ENCODE measurements at places on chromosomes 12 and 14.

GRCh38 chr12:21888276-21888863 lies 52.9 kb downstream of the ABCC9 start:
- DNase-seq: no peak

DNA sequence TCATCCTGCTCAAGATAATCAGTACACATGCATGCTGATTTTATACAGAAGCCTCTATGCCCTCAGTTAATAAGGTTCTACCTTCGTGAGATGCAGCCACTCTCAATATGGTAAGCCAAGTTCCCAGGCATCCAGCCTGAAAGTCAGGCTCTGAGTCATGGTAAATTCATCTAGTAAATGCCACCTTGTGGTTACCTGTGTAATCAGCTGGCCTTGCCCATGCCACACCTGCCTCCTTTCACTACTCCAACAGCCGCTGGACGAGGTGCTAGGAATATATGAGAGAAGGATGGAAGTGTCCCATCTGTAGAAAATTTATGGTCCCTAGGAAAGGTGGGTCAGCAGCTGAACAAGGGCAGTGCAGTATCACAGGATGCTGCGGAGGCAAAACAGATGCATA lies 207.3 kb downstream of the SSPN start:
- DNase-seq: no peak

DNA sequence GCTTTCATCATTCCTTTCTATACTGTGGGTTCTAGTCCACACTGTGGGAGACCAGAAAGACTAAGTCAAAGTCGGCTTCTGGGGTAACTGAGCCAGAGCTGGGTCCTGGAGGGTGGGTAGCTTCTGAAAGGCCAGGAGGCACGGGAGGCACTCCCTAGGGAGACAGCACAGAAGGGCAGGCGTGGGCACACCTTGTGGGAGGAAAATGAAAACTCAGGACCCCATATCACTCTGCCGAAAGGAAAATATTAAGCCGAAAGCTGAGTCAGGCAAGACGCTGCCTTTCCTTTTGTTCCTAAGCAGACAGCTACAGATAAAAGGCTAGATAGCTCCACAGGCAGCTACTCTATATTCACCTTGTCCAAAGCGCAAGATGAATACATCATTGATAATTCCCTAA lies 20.7 kb downstream of the ANO2 start:
- DNase-seq: no peak

DNA sequence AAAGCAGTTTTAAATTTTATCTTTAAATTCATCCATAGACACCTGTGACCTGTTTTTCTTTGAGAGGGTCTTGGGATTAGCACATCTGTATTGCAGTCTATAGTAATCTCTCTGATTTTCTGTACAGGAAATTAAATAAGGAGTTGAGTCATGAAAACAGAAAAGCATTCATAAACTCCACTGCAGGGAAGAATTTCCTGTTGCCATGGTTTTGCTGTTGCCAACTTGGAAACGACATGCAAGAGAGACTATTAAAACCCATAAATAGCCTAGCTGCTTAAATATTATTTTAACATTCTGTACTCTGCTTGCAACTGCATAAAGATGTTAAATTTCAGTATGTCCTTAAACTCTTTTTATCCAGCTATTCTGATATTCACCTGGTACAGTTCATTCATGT lies 281.0 kb upstream of the RGS6 start:
- DNase-seq: no peak

DNA sequence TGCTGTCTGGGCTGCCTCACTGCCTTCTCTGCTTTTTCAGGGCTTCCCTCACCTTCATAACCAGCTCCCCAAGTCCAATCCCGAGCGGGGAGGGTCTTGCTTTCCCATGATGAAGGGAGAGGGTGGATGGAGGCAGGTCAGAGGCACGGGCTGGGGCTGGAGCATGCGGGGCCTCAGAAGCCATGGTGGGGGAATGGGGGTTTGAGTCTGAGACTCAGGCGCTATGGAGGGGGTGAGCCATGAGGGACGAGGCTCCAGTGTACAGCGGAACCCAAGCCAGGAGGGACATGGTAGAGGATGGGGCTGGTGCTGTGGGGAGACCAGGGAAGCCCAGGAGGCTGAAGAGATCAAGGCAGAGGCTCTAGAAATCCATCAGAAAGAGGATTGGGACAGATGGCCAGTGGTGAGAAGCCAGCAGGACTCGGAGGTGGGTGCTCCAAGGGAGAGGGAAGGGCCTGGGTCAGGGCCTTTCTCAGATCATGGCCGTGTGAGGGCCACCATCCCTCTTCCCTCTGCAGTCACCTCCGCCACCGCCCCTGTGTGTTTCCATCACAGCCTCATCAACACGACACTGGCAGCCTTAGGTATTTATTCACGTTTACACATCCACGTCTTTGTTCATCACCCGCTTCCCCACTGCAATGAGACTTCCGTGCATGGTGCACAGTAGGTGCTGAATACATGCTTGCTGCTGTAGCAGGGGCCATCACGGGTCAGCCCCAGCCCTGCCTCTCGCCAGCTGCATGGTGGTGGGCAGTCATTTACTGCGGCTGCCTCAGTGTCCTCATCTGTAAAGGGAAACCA lies 144.7 kb downstream of the ADGRD1 start:
- DNase-seq: no peak

GRCh38 chr12:104998423-104999346 lies 12.6 kb downstream of the NOPCHAP1 start:
- no peak for DNase-seq

DNA sequence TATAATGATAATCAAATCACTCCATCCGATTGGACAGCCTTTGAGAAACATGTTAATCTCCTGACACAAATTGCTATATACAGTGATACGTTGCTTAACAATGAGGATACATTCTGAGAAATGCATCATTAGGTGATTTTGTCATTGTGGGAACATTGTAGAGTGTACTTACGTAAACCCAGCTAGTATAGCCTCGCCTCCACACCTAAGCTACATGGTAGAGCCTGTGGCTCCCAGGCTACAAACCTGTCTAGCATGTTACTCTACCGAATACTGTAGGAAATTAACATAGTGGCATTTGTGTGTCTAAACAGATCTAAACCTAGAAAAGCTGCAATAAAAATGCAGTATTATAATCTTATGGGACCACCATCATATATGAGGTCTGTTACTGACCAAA lies 128.6 kb upstream of the PWP1 start:
- DNase-seq: no peak

DNA sequence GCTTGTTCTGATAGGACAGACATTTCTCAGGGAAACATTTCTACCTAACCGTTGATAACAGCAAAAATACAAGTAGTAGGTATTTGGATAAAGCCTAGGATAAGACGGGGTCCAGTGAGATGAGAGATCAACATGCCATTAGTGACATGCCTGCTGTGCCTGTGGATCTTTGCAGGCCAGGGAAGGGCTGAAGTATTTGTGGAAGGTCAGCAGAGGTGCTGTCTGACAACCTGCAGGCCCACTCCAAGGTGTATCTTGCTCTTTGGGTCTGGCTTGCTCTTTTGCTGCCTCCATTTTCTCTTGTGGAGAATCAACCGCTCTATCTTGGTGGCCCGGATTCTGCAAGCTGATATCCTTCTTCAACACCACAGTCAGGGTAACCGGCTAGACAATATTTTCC lies 46.7 kb downstream of the MSRB3 start:
- no peak for DNase-seq

- no peak for DNase-seq
Observed at GRCh38 chr14:65444230-65444629, 31.7 kb downstream of the FUT8 start.

DNA sequence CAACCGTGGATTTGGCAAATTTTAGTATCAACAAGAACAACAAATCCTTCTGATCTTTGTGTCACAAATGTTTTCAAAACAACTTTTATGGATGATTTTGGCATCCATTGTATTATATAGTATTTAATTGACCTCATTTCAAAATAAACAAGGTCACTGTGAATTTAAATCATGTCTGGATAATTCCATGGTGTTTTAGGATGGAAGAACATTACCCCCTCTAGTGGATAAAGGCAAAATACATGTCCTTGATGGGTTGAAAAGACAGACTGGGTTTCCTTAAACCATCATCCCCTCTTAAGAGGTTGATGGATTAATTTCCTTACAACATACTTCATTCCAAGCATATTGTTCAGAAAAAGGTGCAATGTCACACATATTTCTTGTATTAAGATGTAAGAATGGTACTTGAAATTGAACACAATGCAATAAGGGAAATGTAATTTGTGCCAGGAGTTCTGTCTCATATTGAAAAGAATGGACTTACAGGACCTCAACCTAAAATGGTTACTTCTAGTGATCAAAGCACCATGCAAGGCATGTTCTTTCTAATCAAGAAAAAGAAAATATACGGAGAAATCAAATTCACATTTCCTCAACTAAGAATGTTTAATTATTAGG lies 352.0 kb downstream of the BCAT1 start:
- no peak for DNase-seq

DNA sequence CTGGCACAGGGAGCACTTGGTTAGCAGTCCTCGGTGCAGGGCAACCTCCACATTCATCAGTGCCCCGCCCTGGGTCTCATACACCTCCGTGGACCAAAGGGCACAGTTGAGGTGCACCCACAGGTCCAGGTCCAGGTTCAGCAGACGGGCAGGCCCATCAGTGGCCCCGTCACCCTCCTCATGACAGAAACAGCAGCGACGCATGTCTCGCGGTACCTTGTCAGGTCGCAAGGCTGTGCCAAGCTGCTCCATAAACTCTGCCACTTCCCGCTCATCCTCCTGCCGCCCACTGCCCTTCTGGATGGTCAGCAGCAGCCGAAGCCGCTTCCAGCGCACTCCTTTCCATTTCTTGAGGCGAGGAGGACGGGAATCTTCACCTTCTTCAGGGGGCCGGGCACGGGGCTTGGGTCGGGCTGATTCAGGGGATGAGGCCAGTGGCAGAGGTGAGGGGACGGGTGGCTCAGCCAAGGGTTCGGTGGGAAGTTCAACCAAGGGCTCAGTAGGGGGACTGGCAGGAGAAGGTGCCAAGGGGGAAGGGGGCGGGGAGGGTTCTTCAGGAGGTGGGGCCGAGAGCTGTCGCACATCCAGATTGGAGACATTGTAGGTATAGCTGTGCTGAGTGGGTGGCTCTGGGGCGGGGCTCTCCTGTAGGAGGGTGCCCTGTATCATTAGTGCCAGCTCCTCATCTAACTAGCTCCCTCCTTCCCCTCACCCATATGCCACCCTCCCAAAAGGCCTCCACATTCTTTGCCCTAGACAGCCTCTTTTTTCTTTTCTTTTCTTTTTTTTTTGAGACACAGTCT lies 8.3 kb upstream of the PRKAG1 start:
- no peak for DNase-seq

- DNase-seq: no peak
Observed at GRCh38 chr12:29782285-29782870, 1.4 kb downstream of the TMTC1 start.

DNA sequence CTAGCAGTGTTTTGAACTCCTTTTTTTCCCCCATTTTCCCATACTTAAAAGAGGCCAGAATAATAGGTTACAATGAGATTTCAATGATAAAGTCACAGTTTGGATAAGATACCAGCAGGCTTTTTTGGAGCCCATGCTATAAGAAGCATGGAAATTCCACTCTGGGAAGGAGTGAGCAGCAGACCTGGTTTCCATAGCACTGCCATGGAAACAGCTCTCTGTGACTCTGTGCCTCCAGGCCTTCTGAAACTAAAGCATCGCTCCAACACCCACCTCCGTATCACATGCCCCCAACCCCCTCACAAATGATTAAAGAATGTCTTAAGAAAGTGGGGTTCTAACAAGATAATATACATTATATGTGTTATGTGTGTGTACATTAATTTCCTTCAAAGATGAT lies 165.0 kb downstream of the GRIN2B start:
- no peak for DNase-seq

DNA sequence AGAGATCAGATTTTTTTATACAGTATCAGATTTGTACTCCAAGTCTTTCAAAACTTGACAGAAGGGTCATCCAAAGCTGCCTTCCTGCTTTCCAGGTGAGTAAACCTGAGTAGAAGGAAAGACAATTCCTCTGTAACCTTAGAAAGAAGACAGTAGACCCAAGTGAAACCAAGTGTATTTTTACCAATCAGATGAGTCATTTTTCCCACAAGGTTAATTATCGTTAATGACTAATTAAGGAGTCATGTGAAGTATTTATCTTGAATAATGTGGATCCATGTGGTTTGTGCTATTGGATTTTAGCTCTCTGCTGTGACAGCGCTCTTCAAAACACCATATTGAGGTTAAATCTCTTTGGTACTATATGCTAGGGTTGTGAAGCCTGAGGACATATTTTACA lies 74.0 kb upstream of the PELI2 start:
- DNase-seq: no peak

DNA sequence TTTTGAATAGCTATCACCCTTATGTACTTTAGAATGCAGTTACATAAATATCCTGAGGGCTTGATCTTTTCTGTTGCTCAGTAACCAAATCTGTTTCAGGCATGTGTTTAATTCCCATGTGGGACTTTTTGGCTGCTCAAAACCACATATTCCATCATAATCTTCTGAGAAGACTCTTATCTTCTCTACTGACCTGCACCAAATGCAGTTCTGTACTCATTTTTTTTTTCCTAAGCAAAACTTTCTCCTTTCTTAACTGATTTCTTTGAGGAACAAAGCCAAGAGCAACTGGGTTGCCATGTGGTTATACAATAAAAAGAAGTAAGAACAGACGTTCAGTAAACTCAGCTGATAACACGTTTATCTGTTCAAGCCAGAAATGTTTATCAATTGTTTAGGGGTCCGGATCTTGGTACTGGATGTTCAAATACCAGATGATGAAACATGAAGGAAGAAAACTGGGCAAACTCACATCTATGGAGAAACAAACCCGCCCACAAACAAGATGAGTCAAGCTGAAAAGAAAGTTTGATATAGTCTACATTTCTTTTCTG lies 50.1 kb downstream of the TMEM132C start:
- no peak for DNase-seq

- DNase-seq: no peak
Observed at GRCh38 chr14:83556065-83556464, 1973.9 kb upstream of the FLRT2 start.

DNA sequence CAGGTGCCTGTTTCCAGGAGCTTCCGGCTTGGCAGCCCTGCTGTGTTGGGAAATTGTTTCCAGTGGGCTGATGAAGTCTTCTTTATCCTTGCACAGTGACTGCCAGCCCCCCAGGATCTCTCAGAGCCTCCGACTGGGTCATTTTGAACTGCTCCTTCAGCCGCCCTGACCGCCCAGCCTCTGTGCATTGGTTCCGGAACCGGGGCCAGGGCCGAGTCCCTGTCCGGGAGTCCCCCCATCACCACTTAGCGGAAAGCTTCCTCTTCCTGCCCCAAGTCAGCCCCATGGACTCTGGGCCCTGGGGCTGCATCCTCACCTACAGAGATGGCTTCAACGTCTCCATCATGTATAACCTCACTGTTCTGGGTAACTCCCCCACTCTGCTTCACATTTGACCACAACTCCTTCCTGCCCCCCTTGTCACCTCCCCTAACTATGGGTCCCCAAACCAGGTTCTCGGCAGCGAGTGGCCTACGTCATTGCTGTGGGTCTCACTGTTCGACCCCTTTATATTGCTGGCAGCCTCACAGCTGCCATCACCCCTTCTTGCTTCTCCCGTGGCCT lies 2.3 kb downstream of the LAG3 start:
- peak; percentile 81 for DNase-seq

GRCh38 chr14:104746071-104746545 lies 6.8 kb upstream of the SIVA1 start:
- DNase-seq: no peak

GRCh38 chr14:96793547-96793946 lies 3.6 kb upstream of the VRK1 start:
- DNase-seq: no peak

GRCh38 chr14:91545946-91546716 lies 36.0 kb upstream of the PPP4R3A start:
- DNase-seq: no peak

- DNase-seq: no peak
Observed at GRCh38 chr12:110020956-110021355, 21.7 kb downstream of the ANKRD13A start.

All from stimulated activated naive CD8-positive, alpha-beta T cell treated with anti-CD3 and anti-CD28 coated beads, Interleukin-15, amount 100 ng/mL, for 72 hours (primary cell).